T47D (cell line): ENCODE measurements at places on chromosomes 5 and 9.

DNA sequence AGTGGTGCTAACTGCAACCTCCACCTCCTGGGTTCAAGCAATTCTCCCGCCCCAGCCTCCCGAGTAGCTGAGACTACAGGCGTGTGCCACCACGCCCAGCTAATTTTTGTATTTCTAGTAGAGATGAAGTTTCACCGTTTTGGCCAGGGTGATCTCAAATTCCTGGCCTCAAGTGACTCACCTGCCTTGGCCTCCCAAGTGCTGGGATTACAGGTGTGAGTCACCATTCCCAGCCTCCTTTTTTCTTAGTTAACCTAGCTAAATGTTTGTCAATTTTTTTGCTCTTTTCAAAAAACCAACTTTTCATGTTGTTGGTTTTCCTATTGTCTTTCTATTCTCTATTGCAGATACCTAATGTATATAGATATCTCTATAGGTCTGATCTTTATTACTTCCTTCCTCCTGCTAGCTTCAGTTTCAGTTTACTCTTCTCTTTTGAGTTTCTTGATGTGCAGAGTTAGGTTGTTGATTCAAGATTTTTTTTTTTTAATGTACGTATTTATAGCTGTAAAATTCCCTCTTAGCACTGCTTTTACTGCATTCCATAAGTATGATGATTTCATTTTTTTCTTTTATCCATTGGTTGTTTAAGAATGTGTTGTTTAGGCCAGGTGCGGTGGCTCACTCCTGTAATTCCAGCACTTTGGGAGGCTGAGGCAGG is 32.9 kb downstream of the FGD3 start:
- no peak for DNase-seq

DNA sequence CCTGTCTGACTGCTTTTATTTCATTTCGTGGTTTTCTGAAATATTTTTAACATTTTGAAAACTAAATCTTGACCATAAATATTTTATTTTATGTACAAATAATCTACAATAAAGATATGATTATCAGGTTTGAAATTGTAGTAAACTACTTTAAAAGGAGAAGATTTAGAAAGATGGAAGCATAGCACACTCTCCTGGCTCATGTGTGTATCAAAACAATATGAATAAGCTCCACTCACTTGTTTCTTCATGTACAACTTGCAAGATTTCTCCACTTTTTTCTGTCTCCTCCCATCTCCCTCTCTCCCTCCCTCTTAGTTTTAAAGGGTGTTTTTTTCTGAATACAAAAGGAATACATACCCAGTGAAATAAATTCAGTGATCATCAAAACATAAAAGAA is 15.4 kb upstream of the VPS13A start:
- DNase-seq = no peak

DNA sequence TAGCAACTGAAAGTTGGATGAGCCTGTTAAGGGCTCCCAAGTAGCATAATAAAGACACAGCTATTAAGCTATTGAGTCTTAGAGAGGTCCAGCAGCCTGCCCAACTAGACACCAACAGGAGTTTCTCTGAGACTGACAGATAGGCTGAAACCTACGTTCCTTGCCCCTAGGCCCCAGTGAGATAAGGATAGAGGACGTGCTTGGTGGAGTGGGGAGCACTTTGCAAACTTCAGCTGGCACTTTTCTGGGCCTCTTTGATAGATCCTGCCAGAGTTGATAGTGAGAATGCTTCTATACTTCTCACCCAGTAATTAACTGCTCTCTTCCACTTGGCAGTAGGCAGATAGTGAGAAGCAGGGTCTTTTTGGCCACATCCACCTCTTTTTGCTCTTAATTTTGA is 20.8 kb upstream of the CTNNA1 start:
- no peak for DNase-seq

DNA sequence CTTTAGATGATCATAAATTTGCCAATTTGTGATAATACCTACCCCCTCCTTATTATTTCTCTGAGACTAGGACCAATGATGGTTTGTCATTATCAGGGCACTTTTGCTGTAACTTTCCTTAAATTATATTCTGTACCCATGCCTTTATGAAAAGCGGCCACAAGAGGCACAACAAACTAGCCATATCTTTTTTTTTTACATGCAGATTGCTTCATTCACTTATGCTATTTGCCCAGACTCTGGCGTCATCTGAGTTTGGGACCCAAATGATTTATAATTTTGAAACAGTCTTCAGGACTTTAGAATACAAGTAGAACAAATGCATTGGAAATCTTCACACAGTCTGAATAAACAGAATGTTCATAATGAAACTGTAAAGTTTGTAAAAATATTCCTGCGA is 408.1 kb downstream of the MAT2B start:
- DNase-seq = no peak

DNA sequence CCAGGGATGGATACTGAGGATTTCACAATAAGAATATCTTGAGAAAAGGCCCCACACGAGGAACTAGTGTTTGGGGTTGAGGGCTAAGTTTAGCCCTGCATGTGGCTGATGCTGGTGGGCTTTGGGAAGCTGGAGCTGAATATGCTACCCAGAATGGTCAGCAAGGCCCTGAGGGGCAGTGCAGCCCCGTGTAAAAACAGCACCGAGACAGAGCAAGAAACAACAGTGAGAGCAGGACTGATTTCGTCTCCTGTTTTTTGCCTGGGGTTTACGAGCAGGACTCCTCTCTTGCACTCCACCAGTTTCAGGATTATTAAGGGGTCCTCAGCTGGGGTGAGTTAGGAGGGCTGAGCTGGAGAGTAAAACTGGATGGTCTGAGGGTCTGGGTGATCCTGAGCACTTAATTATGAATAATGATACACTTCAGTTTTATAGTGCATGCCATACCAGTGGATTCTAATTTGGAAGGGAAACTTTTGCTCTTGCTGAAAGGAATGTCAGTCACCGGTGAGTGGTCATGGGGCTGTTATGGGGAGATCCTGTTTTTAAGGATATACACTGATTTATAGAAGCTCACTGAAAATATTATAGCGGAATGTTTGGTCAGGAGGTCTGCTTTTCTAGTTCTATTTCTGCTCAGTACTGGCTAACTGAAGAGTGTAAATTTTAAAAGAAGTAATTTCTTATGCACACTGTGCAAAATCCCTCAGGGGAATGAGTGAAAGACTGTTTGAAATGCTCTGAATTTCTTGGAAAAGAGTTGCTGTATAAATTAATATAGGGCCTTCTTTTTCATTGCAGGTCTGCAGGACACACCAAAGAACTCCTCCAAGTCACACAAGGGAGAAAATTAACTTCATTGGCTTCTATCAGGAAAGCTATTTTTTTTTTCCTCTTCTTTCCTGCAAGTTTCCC is 42.7 kb upstream of the NFIB start:
- DNase-seq = no peak

DNA sequence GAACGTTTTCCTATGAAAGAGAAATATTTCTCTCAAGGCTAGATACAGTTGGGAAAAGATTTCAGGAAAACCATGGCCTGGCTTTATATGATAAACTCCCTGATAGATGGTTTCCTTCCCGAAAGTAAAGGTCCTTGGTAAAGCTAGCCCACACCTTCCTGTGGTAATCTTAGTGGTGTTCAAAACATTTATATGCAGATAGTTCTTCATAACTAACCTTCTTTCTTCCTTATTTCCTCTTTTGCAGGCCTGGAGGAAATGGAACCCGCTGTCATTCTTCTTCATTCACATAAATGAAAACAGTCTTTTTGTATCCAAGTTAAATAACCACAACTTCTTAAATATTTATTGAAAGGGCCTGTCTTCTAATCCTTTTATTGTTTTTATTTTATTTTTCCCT is 474.0 kb upstream of the ACTBL2 start:
- no peak for DNase-seq

GRCh38 chr9:126464694-126465441 is 138.2 kb downstream of the MVB12B start:
- DNase-seq = no peak

DNA sequence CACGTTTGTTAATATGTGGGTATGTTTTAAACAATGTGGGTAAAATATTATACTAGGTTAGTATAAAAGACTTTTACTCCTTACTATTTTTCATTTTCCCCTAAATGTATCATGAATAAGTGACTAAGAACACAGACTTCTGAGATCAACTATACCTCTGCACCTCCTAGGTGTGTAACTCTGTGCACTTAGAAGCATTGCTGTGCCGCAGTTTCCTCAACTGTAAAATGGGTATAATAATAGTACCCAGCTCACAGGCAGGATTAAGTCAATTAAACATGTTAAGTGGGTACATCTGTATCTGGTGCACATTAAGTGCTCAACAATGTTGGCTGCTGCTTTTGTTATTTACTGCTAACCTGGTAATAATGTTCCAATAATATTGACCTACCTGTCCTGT is 21.6 kb upstream of the F2R start:
- DNase-seq = no peak

DNA sequence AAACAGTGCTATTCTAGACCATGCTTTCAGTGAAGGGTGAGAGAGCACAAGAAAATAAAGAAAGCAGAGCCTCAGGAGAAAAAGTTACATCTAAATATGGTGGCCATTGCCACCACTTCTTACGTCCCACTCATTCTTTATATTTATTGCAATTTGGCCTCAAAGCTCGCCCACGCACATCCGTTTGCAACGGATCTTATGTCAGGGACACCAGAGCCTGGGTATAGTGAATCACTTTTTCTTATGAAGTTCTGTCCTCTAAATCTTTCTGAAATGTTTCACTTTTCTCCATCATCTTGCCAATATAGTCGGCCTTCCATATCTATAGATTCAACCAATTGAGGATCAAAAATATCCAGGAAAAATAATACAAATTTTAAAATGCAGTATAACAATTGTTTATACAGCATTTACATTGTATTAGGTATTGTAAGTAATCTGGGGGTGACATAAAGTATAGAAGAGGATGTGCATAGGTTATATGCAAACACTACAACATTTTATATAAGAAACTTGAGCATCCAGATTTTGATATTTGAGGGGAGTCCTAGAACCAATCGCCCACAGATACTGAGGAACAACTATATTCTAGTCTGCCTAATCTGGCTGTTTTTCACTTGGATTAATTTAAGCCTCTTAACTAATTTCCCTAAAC is 35.2 kb downstream of the GOLPH3 start:
- DNase-seq = no peak

GRCh38 chr5:76114179-76114851 is 31.1 kb downstream of the SV2C start:
- DNase-seq = no peak

GRCh38 chr5:172455087-172455381 is 709 bp upstream of the SH3PXD2B start:
- DNase-seq = no peak

- DNase-seq = no peak
These were observed 74.3 kb downstream of the GRAMD2B start for GRCh38 chr5:126497506-126497905.

GRCh38 chr5:87020099-87020934 is 247.4 kb upstream of the RASA1 start:
- DNase-seq = no peak

DNA sequence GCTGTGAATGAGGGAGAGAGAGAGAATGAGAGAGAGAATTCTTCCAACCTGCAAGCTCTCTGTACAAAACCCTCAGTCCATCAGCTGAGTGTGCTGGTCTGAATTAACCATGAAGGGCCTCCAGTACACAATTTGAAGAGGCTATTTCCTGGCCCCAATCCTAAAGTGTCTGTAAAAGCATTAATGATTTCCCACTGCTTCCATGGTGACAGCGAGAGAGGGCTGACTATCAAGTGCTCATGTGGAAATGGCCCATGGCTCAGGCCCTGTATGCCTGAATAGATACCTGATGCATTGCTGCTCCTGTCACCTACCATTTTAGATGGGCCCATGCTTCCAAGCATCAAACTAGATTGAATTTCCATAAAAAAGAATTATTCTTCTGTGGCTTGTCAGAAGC is 592.4 kb downstream of the KIF4B start:
- no peak for DNase-seq

- DNase-seq = no peak
These were observed 21.4 kb downstream of the TMEM245 start for GRCh38 chr9:109098171-109098959.

GRCh38 chr5:73638344-73639095 is 12.5 kb downstream of the ARHGEF28 start:
- no peak for DNase-seq

- no peak for DNase-seq
These were observed 182.7 kb downstream of the PIK3R1 start for GRCh38 chr5:68398146-68398812.

GRCh38 chr9:72588336-72588735 is 66.9 kb downstream of the TMC1 start:
- DNase-seq = no peak

GRCh38 chr9:20395651-20396050 is 226.6 kb downstream of the MLLT3 start:
- no peak for DNase-seq

GRCh38 chr5:156892223-156892622 is 42.1 kb downstream of the PPP1R2B start:
- no peak for DNase-seq

DNA sequence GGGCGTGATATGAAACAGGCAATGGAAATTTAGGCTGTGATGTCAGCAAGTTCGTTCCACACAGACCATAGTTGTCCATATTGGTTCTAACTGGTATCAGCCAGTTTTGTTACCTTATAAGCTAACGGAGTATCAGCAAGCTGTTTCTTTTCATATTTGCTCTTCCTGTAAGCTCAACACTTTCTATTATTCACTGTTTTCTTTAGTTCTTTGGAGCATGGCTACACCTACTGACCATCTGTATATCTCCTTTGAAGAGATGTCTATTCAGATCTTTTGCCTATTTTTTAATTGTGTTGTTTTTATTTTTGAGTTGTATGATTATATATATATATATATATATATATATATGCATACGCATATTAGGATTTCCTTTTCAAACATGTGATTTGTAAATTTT is 1057.2 kb upstream of the CDH10 start:
- DNase-seq = peak; percentile 31
